ENCODE measurements at places on chromosomes 16 and 17.

DNA sequence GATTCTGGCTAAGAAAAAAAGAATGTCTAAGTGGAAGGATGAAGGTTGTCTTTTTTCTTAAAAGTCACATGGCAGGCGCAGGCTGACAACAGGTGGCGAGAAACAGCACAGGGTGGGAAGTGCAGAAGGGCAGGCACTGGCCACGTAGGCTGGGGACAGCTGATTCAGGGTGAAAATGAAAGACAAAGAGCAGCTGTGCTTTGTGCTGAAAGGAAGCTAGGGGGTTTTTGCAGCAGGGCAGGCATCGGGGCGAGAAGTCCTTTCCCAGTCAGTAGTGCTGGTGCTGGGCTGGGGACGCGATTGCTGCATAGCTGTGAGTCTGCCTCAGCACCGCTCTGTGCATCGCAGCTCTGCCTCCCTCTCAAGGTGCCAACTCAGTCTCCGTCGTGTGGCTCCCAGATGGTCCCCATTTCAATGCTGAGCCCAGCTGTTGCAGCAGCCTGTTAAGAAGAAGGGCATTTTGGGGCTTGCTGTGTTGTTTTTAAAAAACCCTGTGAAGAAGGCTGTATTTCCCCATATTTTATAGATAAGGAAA, 183.1 kb upstream of the CCL2 start:
- no peak for DNase-seq

- DNase-seq: no peak
Observed at GRCh38 chr17:34920676-34921075, 40.6 kb downstream of the CCT6B start.

- no peak for DNase-seq
Observed at GRCh38 chr17:43328650-43329049, 70.1 kb upstream of the ARL4D start.

DNA sequence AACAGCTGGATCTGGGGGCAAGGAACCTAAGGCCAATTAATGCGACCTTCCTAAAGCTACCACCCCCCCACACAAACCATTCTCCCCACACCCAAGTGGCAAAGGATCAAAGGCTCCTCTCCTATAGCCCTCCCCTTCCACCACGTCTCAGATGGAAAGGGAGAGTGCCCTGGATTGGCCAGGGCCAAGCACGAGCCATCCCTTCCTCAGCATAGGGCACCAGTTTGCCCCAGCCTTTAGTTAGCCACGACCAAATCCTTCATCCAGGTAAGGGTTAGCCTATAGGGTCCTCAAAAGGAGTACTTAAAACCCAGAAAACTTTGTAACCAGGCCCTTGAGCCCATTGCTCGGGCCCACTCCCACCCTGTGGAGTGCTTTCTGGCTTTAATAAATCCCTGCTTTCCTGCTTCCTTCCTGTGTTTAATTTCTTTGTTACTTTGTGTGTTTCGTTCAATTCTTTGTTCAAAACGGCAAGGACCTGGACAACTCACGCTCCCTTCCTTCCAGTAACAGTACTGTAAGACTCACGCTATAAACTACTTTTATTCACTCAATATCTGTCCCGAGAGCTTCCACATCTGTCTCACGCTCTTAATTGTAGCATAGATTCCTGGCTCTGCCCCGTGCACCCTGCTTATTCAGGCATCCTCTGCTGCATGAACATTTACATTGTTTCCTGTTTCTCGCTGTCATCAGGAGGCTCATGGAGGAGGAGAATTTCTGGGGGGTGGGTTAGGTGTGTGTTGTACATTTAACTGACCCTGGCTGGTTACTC, 62.3 kb downstream of the TNFRSF13B start:
- no peak for DNase-seq

- no peak for DNase-seq
Observed at GRCh38 chr16:30142672-30143346, 19.8 kb upstream of the MAPK3 start.

DNA sequence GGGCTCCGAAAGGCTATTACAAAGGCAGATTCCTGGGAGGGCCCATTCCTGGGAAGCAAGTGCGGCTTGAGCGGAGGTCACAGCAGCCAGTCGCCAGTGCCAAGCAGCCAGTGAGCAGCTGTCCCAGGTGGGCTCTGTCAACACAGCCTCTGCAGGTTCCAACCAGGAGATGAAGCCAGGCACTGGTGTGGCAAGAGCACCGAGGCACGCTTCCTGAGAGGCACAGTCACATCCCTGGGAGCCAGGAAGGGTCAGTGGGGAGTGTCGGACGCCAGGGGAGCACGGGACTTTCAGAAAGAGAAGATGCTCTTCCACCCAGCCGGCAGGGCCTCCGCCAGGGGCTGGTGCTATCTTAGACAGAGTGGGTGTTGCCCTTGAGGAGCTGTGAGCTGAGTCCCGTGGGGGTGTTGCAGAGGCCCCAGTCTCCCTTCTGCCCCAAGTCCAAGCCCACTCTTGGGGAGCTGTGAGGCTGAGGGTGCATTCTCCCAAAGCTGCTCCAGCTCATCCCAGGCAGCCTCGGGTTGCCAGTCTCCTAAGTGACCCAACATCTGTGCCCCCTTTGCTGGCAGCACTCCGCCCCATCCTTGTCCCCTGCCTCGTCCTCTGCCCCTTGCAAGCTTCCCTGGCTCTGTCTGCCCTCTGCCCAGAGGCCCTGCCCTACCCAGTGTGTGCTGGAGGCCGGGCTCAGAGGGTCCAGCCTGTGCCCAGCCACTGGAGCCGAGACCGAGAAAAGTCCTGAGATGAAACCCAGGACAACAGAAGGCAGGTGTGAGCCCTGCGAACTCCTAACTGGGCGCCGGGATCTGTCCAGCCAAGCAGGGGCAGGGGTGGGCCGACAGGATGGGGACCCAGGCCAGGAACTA, 6.6 kb downstream of the UBALD1 start:
- DNase-seq: no peak

GRCh38 chr16:17235147-17235815, 235.5 kb downstream of the XYLT1 start:
- DNase-seq: no peak

GRCh38 chr17:12362853-12363455, 302.7 kb upstream of the MYOCD start:
- DNase-seq: no peak

- DNase-seq: peak; percentile 17
Observed at GRCh38 chr17:3527468-3527867, 30.1 kb downstream of the TRPV3 start.

DNA sequence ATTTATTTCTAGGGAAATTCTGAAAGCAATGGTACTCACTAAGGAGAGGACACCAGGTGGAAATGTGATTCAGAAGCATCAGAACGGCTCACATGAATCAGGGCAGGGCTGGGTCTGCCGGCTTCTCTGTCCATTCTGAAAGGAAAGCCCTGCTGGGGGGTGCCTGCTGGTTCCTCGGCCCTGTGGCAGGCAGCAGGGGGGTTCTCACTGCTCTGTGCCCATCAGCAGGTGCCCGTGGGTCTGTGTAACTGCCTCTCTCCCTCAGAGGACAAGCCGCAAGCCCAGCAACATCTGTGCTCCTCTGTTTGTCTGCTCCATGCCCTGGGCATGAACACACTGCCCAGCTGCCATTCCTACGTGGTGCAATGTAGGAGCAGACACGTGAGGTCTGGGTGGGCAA, 74.9 kb upstream of the ZNF423 start:
- DNase-seq: peak; percentile 56

GRCh38 chr17:74153456-74153810, 50.0 kb upstream of the RPL38 start:
- DNase-seq: no peak

DNA sequence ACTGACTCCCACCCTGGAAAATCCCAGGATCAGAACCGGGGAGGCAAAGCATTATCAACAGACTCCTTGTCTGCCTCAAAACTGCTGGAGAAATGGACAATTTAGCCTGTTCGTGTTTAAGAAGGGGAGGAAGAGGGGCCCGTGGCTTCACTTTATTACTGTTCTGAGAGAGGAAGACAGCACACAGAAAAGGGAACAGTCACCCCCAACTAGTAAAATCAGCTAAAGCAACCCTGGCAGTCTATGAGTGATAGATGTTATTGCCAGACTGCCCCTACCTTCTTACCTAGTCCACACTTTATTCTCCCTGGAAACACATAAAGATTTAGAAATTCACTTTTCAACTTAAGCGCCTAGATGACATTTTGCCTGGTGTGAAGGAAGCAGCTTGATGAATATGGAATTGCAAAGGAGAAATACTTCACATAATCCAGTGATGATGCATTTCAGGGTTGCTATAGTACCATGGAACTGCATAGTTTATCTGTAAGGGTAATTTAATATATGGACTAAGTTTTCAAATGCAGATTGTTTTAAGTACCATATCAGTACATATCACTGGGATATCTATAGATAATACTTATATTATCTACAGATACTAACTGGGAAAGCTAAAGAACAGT, 36.9 kb upstream of the TRAP1 start:
- DNase-seq: no peak

DNA sequence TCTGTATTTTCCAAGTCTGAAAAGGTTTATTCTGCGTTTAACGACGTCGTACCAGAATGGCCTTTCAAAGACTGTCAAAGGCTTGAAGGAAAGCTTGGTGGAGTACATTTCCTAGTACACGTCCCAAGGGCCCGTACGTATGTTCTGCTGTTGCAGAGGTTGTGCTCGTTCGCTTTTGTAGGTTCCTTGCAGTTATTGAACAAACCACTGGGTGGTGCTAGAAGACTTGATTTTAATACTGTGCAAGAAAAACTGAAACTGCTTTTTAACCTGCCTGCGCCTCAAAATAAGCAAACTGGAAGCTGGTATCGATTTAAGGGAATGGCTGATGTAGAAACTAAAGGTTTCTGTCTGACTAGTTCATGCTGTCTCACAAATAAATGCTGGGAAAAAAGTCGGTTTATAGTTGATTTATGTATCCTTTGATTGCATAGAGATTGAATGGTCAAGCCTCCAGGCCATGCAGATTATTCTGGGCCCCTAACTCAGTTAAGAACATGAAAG, 54.6 kb downstream of the USP10 start:
- DNase-seq: no peak

- no peak for DNase-seq
Observed at GRCh38 chr16:87000001-87000400, 317.2 kb downstream of the C16orf95 start.

DNA sequence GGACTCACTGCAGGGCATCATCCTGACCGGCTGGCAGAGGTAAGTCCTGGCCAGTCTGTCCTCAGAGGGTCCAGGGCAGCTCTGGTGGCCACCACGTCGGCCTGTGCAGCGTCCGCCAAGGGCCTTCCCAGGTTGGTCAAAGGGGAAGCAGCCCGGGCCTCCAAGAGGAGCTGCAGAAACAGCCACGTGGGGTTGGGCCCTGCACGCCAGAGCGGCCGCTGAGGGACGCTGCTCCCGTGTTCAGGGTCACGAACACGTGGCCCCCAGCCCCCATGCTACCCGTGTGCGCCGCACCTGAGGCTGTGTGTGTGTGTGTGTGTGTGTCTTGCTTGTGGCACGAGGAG, 13.3 kb downstream of the CYBC1 start:
- DNase-seq: no peak

DNA sequence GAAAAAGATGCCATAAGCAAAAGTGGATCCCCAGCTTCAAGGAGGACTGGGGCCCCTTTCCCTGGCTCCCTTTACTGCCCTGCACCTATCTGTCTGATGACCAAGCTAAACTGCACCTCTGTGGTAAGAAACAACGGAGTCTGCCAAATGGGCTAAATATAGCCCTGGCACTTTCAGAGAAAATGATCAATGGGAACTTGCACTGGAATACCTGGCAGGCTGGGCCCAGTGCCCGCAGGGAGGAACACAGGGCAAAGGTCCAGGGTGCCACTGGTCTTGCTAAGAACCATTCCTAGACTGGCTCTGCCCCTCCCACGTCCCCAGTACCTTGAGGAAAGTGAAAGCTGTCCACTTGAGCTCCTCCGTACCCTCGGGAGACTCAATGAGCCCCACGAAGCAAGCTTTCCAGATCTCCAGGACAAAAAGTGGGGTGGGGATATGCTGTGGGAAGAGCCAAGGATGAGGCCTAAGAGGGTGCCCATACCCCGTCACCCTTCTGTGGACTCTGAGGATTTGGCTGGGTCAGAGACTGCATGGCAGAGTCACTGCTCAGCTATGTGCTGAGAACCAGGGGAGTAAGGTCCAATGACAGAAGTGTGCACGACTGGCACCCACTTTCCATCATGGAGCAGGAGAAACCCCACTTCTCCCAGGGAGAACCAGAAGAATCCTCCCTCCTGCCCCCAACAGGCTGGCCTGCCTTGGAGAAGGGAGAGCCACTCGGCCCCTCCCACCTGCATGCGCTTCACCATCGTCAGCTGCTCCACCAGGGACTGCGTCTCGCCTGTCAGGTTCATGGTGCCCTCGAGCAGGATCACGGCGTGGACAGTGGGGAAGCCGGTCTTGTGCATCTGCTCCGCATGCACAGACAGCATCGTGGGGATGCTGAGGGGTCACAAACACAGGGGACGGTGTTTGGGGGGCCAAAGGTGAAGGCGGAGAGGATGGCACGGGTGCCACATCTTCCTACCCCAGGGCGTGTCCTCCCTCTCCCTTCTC, 17.4 kb downstream of the CSF3 start:
- no peak for DNase-seq

DNA sequence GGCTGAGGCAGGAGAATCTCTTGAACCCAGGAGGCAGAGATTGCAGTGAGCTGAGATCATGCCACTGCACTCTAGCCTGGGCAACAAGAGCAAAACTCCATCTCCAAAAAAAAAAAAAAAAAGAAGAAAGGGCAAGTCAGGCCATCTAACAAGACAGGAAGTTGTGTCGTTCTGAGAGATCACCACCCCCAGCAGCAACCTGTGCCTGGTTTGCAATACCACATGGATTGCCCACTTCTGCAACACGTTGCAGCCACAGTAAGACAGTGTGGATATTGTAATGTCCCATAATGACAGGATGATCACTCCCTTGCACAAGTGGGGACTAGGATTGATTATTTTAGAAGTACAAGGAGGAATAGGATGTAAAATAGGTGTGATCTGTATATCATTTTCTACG, 3.4 kb upstream of the KRTAP2-4 start:
- DNase-seq: no peak

GRCh38 chr17:17354560-17355349, 51.6 kb downstream of the NT5M start:
- peak; percentile 90 for DNase-seq

GRCh38 chr16:56203052-56203451, 11.8 kb downstream of the GNAO1 start:
- no peak for DNase-seq

- no peak for DNase-seq
Observed at GRCh38 chr17:4573669-4574068, 10.7 kb upstream of the SMTNL2 start.

DNA sequence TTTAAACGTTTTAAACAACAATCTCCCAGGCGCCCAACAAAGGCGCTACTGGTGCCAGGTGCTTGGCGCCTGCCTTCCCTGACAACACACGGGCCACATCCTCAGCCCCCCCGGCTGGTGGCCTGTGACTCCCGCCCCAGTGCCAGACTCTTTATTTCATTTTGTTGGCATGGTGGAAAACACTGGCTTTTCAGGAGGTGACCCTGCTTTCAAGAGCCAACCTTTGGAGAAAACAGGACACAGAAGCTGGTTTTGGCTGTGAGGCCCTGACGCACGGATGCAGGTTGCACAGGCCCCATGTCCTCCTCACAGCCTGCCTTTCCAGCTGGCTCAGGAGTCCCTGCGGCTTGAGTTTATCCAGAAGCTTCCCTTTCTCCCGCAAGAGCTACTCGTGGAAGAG, 100.0 kb downstream of the METRNL start:
- DNase-seq: peak; percentile 78

All from posterior vena cava (tissue), 2 donors.